Activated naive CD8-positive, alpha-beta T cell treated with anti-CD3 and anti-CD28 coated beads for 36 hours (primary cell): ENCODE measurements at places on chromosomes 7 and 10. TPM values are rescaled to one million over a fixed set of nuclear protein-coding genes. Genes with fewer than 3 reads are reported as not detected.

DNA sequence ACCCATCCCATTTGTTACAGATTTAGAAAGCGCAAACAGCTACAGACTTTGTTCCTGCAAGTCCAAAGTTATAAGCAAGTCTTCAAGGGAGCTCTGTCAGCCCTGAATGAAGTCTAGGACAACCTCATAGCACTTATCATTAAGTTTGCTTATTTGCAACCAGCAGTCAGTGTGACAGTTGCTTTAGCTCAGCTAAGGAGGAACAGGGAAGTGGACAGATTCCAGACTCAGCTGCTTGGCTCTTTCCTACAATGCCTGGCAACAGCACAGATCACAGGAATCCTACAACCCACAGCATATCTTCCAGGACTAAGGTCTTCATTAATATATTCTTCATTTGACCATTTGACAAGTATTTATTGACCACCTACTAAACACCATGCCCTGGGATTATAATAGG, 17.4 kb upstream of the KIF5B start:
- DNase-seq, result no peak
- H3K4me1 ChIP-seq, result no peaks in the 10 kb centered on the region
- no peak overlapping the region for H3K4me3 ChIP-seq
- H3K36me3 ChIP-seq, result no peaks in the 10 kb centered on the region
- no peak overlapping the region for H3K27ac ChIP-seq

- H3K27me3 ChIP-seq, result no peaks in the 10 kb centered on the region
- H3K27ac ChIP-seq, result no peak overlapping the region
- H3K4me3 ChIP-seq, result no peak overlapping the region
- no peak for DNase-seq
Measured at GRCh38 chr7:33862946-33863814, 42.2 kb upstream of the BMPER start.

- peaks cover 19% of the 10 kb centered on the region for H3K4me1 ChIP-seq
- no peak overlapping the region for H3K27ac ChIP-seq
- no peak overlapping the region for H3K4me3 ChIP-seq
- DNase-seq, result no peak
Measured at GRCh38 chr10:118725886-118726500, 28.8 kb downstream of the CACUL1 start.

DNA sequence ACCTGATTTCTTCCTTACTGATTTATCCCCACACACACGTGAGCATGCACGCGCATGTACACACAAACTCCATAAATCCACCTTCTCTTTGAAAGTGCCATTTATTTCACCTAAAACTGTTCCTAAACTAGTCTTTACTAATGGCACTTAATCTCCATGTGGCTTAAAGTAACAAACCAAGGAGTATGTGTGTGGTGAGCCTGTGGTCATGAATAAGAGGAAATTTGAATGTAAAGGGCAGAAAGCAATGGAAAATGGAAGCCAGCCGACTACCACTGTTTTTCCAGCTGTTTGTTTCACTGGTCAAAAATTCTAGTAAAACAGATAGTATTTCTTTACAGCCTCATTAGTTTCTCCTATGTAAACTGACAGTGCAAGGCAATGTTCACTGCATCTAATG, 23.8 kb downstream of the SEMA3C start:
- no peaks in the 10 kb centered on the region for H3K27me3 ChIP-seq
- no peak for DNase-seq
- H3K36me3 ChIP-seq, result no peaks in the 10 kb centered on the region
- no peaks in the 10 kb centered on the region for H3K4me1 ChIP-seq
- no peak overlapping the region for H3K4me3 ChIP-seq
- H3K27ac ChIP-seq, result no peak overlapping the region

DNA sequence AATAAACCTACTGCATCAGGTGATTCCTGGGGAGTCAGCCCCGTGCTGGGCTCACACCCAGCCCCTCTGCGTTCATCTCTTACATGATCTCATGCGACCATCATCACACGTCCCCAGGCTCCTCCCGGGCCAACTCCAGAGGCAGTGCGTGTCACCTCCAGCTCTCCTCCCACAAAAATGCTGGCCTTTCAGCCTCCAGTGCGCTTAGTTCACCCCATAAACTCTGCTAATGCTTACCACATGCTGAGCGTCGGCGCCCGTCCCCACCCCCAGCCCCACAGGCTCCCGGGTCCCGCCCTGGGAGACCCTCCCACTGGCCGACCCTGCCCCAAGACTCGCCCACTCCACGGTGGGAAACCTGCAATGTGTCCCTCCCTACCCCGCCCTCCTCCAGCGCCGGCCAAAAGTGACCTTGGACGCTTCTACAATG, 816 bp upstream of the SDK1 start:
- H3K36me3 ChIP-seq, result no peaks in the 10 kb centered on the region
- H3K4me3 ChIP-seq, result peak overlapping the region; percentile 42
- peaks cover 7% of the 10 kb centered on the region for H3K4me1 ChIP-seq
- no peak for DNase-seq

The CFAP43 gene
- total RNA-seq, result not detected

DNA sequence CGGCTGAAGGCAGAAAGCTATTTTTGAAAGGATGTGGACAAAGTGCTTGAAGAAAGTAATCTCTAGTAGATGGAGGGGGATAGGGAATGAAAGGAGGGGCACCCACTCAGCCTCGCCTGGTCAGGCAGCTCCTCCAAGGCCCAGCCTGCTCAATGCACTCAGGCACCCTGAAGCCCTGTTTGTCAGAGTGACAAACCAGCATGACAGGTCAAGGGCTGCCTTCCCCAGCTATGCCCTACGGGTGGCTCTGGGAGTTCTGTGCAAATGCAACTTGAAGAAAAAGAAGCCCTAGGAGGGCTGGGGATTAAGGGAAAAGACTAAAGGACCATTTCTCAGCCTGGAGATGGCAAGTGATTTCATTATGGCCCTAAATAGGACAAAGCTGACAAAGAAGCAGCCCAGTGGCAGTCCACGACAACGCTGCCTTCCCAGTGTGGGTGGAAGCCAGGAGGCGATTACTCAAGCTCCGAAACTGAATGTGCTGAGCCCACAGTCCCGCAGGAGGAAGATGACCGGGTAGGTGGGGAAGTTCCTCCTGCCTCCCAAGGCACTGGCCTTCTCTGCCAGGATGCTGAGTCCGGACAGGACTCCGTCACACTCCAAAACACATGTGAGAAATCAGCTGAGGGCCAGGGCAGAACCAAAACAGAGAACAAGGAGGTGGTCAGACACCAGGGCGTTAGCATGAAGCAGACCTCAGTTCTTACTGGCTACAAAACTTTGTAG, 16.3 kb downstream of the LIPA start:
- H3K4me1 ChIP-seq, result no peaks in the 10 kb centered on the region
- no peaks in the 10 kb centered on the region for H3K27me3 ChIP-seq
- peaks cover 4% of the 10 kb centered on the region for H3K36me3 ChIP-seq

GRCh38 chr7:97025983-97026714, 1.5 kb upstream of the DLX5 start:
- peaks cover 8% of the 10 kb centered on the region for H3K36me3 ChIP-seq
- peak overlapping the region; percentile 22 for H3K4me3 ChIP-seq
- no peak overlapping the region for H3K27ac ChIP-seq
- no peak for DNase-seq
- H3K4me1 ChIP-seq, result peaks cover 40% of the 10 kb centered on the region

DNA sequence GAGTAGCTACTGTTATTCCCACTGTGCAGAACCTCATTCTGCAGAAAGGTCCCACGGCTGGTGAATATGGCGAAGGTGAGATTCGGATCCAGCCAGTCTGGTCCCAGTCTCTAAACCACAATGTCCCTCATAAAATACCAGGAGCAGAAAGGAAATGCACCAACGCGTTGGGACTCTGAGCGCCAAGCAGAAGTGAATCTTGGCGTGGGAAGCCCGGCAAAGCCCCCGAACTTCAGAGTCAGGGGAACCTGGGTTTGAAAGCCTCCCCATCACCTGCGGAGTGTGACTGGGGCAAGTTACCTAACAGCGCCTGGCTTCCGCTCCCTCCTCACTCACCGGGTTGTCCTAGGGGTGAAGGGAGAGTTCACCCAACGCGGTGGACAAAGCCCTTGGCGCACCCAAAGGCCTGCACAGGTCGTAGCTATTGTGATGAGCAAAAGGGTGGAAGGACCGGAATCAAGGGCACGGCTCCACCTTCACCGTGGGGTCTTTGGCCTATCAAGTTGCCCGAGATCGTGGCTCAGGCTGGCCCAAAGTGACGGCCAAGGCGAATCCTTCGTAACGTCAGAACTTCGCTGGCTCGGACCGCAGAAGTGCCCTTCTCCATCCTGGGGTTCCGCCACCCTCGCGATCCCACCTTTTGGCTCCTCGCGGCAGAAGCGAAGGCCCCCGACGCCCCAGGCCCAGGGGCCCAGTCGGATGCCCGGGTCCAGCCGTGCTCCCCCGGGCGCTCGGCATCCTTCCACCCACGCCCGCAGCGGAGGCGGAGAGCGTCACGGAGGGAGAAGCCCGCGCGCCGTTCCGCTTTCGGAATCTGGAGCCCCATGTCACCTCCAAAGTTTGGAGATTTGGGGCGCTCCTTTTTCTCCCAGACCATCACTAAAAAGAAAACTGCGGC, 811 bp downstream of the RGS10 start:
- peak overlapping the region; percentile 87 for H3K4me3 ChIP-seq
- peaks cover 40% of the 10 kb centered on the region for H3K4me1 ChIP-seq
- no peaks in the 10 kb centered on the region for H3K27me3 ChIP-seq
- peak; percentile 81 for DNase-seq

DNA sequence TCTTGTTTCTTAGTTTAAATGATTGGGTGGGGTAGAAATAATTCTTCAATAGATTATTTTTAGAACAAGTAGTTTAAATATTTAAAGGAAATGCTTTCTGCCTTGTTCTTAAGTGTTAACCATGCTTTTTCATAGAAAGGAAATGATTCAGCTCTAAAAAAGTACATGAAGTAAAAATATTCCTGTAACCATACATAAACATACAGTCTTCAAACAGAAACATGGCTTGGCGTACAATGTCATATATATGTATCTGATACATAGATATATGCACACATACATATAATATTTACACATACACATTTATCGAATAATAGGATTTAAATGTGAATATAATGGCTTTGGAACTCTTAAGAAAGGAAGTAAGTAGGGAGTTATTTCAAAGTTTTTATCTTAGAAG, 84.4 kb downstream of the RUNDC3B start:
- H3K36me3 ChIP-seq, result peaks cover 6% of the 10 kb centered on the region
- no peak for DNase-seq
- peaks cover 13% of the 10 kb centered on the region for H3K27me3 ChIP-seq
- H3K4me3 ChIP-seq, result no peak overlapping the region
- no peaks in the 10 kb centered on the region for H3K4me1 ChIP-seq
